ENCODE measurements at places on chromosomes 5 and 9. TPM values are rescaled to one million over a fixed set of nuclear protein-coding genes. Genes with fewer than 3 reads are reported as not detected.

DNA sequence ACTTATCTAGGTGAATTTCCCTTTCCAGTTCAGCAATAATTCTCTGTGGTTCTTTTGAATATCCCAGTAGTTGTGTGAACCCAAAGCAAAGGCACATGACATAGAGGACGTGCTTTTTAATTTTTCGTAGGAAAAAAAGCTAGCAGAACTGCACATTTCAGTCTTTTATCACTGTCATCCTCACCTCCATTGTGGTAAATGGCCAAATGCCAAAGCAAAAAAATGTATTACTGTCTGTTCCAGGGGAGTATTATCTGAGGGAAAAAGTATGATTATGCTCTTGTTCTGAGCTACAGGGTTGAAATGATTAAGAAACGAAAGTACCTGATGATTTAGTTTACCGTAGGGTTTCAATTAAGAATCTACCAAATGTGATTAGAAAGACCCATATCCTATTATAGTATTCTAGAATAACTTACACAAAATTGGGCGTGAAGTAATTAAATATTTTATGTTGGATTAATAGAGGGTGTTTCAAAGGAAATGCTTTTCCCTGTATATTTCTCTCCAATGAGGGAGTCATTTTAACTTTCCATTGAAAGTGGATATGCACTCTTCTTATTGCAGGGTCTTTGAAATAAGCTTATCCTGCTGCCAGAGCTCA lies 62.7 kb downstream of the CAVIN4 start:
- H3K27me3 ChIP-seq: no peaks in the 10 kb centered on the region
- no peak overlapping the region for H3K4me3 ChIP-seq
- H3K4me1 ChIP-seq: no peaks in the 10 kb centered on the region
- H3K27ac ChIP-seq: no peak overlapping the region

- no peaks in the 10 kb centered on the region for H3K4me1 ChIP-seq
- no peak for DNase-seq
- no peak overlapping the region for H3K27ac ChIP-seq
- no peak overlapping the region for H3K4me3 ChIP-seq
- no peaks in the 10 kb centered on the region for H3K36me3 ChIP-seq
These were observed 130.2 kb downstream of the MAN2A1 start for GRCh38 chr5:109819878-109820277.

WDR5 gene
- 26.8 TPM for total RNA-seq

- no peaks in the 10 kb centered on the region for H3K27me3 ChIP-seq
- H3K4me3 ChIP-seq: no peak overlapping the region
- no peak for DNase-seq
- H3K4me1 ChIP-seq: peaks cover 80% of the 10 kb centered on the region
- H3K27ac ChIP-seq: no peak overlapping the region
These were observed 31.8 kb downstream of the MAP1B start for GRCh38 chr5:72138943-72139521.

DNA sequence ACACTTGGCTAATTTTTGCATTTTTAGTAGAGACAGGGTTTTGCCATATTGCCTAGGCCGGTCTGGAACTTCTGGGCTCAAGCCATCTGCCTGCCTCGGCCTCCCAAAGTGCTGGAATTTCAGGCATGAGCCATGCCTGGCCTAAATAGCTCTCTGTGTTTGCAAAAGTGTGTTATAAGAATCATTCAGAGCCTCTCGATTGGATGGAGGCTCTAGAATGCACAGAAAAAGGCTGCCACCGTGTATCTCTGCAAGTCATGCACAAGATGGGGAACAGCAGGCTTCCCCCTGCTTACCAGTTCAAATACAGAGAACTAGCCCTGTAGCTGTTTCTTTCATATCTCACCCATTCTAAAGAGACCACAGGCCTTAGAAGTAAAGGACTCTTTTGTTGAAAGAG lies 28.3 kb downstream of the FXN start:
- no peaks in the 10 kb centered on the region for H3K4me1 ChIP-seq
- no peaks in the 10 kb centered on the region for H3K36me3 ChIP-seq
- DNase-seq: no peak
- no peaks in the 10 kb centered on the region for H3K27me3 ChIP-seq
- no peak overlapping the region for H3K27ac ChIP-seq
- H3K4me3 ChIP-seq: no peak overlapping the region

- no peaks in the 10 kb centered on the region for H3K27me3 ChIP-seq
- H3K4me1 ChIP-seq: peaks cover 8% of the 10 kb centered on the region
These were observed 292.8 kb downstream of the SLF1 start for GRCh38 chr5:94911276-94911675.

ITK gene
- total RNA-seq: 5.1 TPM

DNA sequence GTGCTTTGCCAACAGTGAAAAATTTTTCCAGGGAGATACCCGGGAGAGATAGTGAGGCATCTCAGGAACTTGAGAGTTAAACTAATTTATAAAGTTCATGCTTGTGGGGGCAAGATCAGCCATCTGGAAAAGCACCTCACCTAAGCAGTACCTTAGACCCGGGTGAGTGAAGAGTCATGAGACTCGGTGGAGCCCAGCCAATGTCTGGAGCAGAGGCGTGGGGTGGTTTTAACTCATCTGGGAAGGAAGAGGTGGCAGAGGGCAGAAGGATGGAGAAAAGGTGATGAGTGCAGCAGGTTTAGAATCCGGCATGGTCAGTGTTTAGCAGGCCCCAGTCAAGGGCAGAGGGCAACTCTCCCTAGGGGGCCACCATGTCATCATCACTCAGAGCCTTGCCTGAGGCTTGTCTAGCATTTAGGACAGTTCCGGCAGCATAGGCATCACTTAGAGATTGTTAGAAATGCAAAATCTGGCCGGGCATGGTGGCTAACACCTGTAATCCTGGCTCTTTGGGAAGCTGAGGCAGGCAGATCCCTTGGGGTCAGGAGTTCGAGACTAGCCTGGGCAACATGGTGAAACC lies 4.3 kb upstream of the RNF183 start:
- no peaks in the 10 kb centered on the region for H3K36me3 ChIP-seq
- H3K4me1 ChIP-seq: no peaks in the 10 kb centered on the region
- no peak for DNase-seq
- H3K27ac ChIP-seq: no peak overlapping the region

OCLN gene
- total RNA-seq: 12.0 TPM

DNA sequence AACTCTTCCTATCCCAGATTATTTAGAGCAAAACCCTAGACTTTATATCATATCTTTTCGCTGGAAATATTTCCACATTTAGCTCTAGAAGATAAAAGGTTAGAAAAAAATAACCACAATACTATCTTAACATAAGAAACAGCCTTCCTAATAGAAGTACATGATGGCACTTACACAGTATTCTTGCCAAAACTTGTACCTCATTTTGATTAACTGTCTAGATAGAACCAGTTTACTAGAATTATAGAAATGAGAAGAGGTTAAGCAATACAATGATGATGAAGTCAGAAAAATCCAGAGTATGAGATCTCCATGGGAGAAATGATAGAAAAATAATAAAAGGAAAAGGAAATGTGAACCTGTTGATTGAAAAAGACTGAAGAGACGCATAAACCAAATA lies 63.1 kb downstream of the SLC12A2 start:
- H3K27me3 ChIP-seq: no peaks in the 10 kb centered on the region
- no peak for DNase-seq
- H3K4me3 ChIP-seq: no peak overlapping the region
- no peak overlapping the region for H3K27ac ChIP-seq

DNA sequence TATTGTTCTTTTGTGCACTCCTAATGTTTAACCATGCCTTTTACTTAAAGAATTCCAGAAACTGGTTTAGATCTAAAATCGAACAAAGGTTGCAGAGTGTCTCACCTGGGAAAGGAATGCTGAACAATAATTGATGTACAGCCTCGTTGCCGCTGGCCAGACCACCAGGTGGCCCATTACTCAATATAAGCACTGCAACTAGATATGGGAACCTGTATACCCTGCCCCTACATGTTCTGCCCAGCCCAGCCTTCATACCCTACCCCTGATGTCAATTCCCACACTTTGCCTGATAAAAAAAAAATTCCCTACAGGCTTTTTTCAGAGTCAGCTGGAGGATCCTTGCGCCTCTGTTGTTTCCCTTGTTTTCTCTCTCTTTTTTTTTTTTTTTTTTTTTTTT lies 13.8 kb downstream of the HINT1 start:
- no peaks in the 10 kb centered on the region for H3K4me1 ChIP-seq
- no peak overlapping the region for H3K27ac ChIP-seq
- no peak for DNase-seq
- H3K27me3 ChIP-seq: no peaks in the 10 kb centered on the region

C9orf50 gene
- not detected for total RNA-seq
